AG09309 (cell line): ENCODE measurements at places on chromosomes 4 and X.

DNA sequence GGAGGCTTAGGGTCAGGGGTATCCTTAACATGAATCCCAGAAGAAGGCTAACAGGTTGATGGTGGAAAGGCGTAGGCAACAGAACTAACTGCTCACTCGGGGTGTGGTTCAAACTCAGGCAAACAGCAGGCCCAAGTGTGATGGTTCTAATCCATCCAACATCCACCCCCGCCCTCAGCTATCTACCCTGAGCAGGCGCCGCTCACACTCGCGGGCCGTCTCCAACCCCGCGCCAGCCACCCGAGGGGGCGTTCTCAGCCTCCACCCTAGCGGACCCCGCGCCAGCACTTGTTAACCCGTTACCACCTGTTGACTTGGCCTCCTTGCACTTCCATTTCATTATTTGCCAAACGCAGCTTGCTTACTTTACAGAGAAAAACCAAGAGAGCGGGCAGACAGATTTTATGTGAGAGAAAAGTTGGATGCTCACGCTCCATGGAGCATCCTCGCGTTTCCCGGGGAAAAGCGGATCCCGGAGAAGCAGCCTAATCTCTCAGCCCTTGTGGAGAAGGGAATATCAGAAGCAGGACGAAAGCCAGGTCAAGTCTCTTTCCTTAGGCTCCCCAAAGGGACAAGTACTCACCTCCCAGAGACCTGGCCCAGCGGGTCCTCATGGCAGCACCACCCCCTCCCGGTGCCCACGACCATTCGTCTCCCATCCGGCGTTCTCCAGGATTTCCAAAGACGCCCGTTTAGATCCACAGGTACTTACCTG lies 773 bp downstream of the SNCA start:
- DNase-seq: no peak

DNA sequence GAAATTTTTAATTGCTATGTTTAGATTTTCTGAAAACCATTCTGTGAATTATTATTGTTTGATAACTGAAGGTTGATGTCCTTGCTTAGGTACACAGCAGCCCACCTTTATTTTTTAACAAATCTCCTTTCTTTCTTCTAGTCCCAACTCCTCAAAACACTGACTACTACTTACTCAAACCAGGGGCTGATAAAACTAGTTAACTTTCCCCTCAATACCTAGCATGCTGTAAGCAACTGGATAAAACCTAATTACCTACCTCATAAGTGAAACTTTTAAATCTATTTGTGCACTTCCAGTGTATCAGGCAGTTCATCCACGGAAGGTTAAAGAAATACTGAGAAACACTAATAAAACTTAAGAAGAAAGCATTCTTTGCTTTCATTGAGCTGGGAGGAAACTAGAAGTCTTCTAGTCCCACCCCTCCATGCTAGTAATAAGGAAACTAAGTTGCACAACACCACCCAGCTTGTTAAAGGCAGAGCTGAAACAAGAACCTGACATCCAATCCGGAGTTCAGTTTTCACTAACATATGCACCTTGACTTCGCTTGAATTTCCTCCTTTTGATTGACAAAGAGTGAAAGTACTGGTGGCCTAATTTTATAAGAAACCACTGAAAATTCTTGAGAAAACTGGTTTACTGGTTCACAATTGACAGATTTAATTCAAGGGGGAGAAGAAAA lies 180.2 kb upstream of the TET2 start:
- no peak for DNase-seq

DNA sequence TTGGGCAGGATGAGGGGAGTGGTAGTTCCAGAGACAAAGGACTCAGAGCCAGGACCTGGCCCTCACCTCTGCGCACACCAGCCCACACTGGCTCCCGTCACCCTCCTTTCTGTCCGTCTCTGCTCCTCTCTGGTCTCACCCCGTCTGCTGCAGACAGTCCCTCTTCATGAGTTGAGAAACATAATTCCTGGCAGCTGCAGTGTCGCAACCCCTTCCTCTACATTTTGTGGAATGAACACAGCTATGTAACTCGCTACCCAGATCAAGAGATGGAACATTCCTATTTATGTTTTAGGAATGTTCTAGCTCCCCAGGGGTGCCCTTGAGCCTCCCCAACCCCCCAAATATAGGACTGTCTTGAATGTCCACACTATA lies 59.3 kb downstream of the SHROOM2 start:
- DNase-seq: no peak

DNA sequence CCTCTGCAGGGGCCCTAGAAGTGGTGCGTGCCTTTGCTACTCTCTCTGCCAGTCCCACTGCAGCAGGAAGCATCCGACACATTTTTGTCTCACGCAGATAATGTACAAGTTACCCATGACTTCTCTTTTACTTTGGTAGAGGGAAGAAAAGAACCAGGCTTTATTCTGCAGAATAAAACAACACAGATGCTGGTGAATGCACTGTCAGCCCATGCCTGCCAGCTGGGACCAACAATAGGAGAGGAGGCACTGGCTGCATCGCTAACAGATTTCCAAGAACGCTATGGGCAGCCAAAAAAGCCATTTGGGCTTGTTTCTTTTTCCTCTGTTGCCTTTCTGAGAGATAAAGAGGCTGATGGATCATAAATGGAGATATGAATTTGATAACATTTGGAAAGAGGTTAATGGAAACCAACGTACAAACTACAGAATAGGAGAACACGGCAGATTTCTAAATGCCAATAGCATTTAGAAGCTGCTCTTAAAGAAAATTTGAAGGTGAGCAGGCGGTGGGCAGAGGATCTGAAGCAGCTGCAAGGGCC lies 47.5 kb upstream of the IGFBP7 start:
- DNase-seq: no peak

DNA sequence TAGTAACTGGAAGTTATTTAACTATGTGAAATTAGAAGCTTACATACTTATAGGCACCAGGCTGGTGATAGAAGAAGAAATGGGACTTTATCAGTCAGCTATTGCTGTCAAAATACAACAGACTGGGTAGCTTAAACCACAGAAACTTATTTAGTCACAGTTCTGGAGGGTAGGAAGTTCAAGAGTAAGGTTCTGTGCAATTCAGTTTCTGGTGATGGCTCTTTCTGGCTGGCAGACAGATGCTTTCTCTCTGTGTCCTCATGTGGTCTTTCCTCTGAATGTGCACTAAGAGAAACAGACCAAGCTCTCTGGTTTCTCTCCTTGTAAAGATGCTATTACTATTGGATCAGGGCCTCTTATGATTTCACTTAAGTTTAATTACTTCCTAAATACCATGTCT lies 92.1 kb upstream of the ANKRD50 start:
- no peak for DNase-seq

DNA sequence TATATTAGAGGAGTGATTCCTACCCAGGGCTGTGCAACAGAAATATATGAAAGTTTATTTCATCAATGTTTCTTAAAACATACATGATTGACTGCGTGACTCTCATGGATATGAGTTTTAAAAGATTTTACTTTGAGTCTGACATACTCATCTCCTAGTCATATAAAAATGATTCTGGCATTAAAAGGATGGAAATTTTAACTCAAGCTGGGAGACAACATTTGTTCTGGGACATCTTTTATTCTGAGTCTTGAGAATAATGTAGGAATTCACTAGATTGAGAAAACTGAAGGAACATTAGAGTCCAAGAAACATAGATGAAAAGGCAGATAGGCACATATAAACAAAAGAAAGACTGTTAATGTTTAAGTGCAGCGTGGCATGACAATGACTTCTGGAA lies 649.6 kb downstream of the SPRY1 start:
- DNase-seq: no peak

DNA sequence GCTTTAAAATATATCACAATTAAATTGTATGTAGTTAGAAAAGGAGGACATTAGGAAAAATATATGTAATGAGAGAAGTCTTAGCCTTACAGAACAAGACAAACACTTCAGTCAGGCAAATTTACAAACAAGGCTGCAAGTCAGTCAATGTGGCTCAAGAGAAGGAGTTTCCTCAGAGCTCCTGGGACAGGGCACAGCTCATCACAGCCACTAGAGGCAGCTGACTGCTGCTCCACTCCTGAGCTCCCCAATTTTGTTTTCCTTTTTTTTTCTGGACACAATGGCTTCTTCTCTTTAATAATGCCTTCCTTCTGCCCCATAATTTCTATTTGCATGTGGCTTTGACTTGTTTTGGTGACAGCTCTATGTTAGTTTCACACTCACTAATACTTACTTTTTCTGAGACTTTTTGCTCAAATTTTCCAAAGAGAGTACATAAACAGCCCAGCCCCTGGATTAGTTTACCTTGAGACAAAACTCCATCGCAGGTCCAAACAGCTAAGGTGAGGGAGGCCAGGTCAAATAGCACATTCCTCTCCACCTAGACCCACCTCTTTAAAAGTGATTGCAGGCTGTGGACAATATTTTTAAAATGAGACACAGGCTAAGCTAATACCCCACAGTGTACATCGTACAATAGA lies 850.4 kb upstream of the FRG1 start:
- DNase-seq: no peak

DNA sequence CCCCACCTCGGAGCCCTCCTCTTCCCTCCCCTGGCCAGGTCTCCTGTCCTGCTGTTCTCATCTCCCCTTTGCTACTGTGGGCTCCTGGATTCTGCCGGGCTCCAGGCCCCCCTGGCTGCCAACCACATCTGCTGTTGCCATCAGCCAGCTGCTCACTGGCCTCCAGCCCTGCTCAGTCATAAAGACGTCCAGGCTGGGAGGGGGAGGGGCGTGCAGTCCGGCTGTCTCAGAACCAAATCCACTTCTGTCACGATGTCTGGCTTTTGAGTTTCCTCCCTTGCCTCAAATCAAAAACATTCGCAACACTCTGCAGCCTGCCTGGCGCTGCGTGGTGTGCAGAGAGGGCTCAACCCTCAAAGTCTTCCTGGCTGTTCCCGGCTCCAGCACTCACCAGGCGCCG lies 7.1 kb downstream of the RASL11B start:
- no peak for DNase-seq

DNA sequence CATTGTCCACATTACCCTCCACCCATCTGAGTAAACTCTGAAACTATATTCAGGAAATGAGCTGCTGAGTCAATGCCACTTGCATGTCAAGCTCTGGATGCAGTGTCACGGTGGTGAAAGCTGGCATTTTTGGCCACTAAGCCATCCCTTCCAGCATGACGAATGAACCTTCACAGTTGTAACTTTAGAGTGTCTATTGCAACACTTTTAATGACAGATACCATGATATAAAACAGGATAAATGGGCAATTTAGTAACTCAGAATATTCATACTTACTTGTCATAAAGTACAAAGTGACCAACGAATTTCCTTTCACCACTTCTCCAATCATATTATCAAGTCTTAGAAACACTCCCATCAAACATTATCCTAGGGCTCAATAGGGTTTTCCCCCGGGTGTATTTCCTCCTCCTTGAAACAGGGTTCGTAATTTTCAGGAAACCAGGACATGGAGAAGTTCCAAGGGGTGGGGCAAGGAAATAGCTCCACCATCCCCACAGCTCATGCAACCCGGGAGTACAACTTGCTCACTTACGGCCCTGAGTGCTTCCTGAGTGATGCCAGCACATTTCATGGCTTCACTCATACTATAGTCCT lies 73.1 kb downstream of the MTHFD2L start:
- peak; percentile 79 for DNase-seq

DNA sequence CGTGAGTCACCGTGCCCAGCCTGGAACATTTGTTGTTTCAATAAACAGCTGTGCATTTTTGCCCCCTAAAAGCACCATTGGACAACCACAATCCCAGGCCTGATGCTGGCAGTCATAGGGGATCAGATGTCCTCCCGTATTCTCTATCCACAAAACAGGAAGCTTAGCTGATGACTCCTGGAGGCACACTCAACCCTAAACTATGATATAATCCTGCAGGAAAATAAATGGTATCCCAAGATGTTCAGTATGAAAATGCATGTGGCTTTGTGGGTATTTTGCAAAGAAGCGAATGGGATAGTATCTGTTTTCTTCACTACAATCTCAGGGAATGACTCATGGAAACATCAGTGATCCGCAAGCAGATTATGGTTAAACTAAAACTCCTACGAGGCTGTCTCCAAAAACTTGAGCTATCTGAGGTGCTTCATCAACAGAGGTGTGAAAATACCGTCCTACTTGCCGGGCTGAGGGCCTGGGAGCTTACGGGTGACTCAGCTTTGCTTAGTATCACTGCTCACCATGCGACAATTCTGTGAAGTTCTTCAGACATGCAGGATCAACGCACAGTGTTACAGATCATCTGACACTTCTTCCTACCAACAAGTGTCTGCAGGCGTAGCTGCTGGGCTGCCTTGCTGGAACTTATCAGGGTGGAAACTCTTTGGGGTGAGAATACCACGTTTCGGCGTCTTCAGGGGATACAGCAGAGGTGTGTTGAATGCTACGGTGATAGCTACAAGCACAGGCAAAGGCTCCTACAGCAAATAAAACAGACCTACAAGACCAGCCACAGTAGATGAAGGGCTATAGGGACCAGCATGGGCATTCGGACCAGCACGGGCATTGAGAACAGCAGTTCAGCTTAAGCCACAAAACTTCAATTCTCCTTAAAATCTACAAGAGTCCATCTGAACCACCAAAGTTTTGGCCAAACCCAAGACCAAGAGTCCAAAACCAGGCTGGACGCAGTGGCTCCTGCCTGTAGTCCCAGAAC lies 148.5 kb downstream of the DHRSX start:
- peak; percentile 88 for DNase-seq

GRCh38 chr4:31917334-31917733 lies 1197.2 kb downstream of the PCDH7 start:
- no peak for DNase-seq

GRCh38 chr4:137701401-137701800 lies 169.1 kb upstream of the PCDH18 start:
- DNase-seq: no peak

- no peak for DNase-seq
These were observed 38.1 kb downstream of the GPR174 start for GRCh38 chrX:79182616-79183015.

- no peak for DNase-seq
These were observed 12.1 kb downstream of the NIPAL1 start for GRCh38 chr4:48028696-48029095.

GRCh38 chr4:79764120-79764519 lies 308.9 kb downstream of the ANTXR2 start:
- no peak for DNase-seq
